Activated CD4-positive, alpha-beta T cell treated with anti-CD3 and anti-CD28 coated beads for 1 hour (primary cell): ENCODE measurements at places on chromosomes 7 and 10.

- peak; percentile 36 for DNase-seq
These were observed 138.2 kb downstream of the SVIL start for GRCh38 chr10:29496341-29497162.

DNA sequence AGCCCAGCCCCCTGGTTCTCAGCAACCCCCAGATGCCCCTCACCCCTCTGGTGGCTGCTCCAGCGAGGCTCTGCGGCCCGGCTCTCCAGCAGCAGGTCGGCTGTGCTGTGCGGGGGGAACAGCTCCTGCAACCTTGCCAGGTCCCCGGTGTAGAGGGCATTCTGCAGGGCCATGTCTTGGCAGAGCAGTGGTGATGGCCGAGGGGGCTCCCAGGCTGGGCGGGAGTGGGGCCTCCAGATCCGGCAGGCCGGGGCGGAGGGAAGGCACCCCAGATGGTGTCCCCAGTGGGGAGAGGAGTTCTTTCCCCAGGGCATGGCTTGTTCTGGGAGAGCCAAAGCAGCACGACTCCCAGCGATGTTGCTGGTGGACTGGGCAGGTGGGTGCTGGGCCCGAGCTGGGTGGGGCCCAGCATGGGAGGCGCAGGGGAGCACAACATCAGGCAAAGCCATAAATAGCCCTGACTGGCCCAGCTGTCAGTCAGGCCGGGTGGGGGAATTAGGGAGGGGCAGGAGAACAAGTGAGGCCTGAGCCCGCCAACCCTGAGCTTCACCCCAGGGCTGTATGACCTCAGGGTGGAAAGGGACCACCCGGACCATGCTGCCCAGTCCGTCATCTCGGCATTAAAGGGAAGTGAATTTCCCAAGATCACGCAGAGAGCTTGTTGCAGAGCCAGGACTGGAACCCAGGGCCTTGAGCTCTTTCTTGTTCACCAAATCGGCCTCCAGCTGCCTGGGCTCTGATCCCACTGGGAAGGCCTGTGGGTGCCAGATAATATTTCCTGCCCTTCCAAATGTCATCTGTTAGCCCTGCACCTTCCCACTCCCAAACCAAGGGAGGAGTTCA is 580 bp upstream of the ASB10 start:
- DNase-seq, result no peak

DNA sequence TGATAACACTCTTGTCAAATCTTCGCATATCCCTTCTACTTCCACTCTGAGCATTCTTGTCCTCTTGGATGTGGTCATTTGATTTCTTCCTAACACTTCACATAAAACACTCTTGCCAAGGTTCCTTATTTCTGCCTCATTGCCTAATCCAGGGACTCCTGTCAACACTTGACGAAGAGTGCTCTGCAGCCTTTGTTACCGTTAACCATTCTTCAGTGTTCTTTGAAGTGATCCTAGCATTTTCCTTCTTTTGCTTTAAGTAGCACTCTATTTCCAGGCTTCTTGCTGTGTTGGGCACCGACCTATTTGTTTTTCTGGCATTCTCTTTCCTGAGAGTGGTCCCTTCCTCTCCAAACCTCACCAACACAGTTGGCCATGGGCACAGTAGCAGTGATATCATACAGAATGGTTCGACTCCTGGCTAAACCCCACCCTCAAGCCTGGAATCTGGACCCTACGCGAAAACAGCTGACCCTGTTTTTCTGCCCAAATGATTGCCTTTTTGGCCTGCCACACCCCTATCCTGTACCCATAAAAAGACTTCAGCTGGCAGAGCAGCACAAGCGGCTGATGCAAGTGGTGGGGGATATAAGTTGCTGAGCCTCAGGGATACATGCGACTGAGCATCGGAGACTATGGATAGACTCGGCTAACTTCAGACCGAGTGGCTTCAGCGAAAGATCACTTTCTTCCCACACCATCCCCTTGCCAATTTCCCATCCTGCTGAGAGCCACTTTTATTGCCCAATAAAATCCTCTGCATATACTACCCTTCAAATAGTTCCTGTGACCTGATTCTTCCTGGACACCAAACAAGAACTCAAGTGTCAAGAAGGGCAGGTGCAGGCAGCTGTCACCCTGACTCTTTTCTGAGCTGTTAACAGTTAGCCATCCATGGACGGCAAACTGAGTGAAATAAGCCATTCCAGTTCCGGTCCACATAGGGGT is 820.6 kb downstream of the CCSER2 start:
- DNase-seq, result no peak

- no peak for DNase-seq
These were observed 36.3 kb downstream of the ARHGAP22 start for GRCh38 chr10:48568546-48568945.

- no peak for DNase-seq
These were observed 11.2 kb downstream of the MXI1 start for GRCh38 chr10:110218632-110219031.

- no peak for DNase-seq
These were observed 92.4 kb downstream of the CDH23 start for GRCh38 chr10:71489077-71489476.

DNA sequence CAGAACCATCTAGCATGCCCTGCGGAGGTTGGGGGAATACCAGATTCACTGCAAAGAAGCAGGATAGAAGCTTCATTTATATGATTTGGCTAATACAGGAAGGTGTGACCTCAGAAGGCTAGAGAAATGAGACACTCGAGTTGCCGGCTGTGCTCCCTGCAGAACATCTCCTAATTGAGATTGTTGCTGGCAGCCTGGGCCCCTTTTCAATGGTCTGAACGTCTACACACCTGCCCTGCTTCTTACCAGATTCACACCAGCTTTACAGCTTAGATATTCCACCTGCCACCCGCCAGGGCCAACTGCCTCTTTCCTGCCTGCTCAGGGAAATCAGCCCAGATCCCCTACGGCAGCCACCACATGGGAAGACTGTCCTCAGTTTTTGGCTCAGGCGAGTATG is 475.3 kb upstream of the AUTS2 start:
- no peak for DNase-seq

- no peak for DNase-seq
These were observed 132.1 kb downstream of the MACC1 start for GRCh38 chr7:20085086-20085485.

GRCh38 chr7:41628901-41629300 is 74.0 kb downstream of the INHBA start:
- no peak for DNase-seq

DNA sequence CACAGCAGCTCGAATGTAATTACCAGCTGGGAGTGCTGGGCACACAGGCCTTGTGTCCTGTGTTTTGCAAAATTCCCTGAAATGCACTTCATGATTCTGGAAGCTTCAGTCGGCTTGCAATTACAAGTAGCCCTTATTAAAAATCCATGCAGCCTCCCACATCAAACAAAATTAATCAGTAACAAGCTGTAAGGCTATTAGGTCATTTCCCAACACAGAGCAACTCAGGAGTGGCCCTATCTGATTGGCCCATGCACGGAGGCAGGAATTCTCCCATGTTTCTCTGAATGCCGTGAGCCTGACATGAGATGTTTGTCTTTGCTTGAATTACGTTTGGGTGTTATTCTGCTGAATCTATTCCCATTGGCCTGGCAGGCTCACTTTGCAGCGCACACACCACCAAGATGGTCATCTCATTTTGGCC is 36.9 kb downstream of the FOXL3 start:
- no peak for DNase-seq

GRCh38 chr7:8590791-8591190 is 157.4 kb downstream of the NXPH1 start:
- DNase-seq, result no peak

- DNase-seq, result no peak
These were observed 527.7 kb upstream of the POM121L12 start for GRCh38 chr7:52507546-52508255.

- no peak for DNase-seq
These were observed 150.9 kb downstream of the MBL2 start for GRCh38 chr10:52621635-52622079.

GRCh38 chr10:101065481-101066145 is 3.8 kb downstream of the KAZALD1 start:
- DNase-seq, result no peak

GRCh38 chr7:154442939-154443338 is 390.7 kb downstream of the DPP6 start:
- no peak for DNase-seq

- no peak for DNase-seq
These were observed 16.2 kb upstream of the AGK start for GRCh38 chr7:141534757-141535737.

DNA sequence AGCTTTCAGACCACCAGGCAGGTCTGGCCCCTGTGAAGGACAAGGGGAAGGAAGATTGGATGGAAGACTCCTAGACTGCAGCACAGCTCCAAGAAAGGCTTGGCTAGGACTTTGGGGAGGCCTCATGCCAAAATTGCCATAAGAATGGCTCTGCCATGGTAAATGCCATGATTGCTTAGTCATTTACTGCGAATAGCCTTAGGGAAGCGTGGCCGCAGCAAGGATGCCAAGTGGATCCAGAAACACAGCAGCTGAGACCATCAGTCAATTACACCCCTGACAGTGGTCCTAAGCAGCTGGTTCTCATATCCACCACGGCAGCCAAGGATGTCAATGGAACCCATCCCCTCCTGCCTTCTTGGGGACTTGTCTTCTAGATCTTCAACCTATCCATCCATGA is 88.2 kb upstream of the AUTS2 start:
- DNase-seq, result no peak

DNA sequence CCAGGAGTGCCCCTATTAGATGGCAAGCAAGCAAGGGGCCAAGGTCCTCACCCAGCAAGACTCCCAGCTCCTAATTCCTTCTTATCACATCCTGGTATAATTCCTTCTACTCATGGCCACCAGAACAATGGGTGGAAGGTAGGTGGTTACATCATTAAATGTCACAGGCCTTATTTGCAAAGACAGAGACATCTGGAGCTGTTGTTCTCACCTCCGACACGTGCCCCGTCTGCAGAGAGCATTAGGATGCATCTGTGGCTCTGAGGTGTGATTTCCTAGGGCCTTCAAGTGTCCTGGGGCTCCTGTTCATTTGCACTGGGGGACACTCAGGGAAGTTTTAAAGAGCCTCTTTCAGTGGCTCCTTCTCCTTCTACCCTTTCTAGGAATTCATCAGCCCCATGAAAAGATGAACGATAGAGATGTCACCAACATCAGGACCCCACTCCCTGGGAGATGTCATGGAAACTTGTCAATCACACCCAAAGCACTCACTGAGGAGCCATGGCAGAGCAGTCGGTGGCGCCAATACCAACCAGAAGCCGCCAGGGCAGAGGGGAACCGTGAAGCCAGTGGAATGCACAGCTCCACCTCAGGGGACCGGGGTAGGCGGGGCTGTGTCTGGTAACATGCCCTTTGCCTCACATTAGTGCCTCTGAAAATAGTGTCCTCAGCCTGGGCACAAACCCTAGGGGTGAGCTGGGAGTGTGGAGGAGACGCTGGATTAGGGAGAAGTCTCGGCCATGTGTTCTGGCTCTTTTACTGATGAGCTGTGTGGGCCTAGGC is 2.9 kb upstream of the ATP6V0E2 start:
- no peak for DNase-seq

DNA sequence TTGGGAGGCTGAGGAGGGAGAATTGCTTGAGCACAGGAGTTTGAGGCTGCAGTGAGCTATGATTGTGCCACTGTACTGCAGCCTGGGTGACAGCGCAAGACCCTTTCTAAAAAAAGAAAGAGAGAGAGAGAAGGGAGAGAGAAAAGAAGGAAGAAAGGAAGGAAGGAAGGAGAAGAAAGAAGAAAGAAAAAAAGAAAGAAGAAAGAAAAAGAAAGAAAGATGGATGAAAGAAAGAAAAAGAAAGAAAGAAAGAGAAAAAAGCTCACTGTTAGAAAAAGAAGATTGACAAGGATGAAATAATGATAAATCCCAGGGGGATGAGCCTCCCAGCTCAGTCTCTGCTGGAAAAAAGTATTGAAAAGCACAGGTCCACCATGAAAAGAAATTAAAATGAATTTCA is 22.8 kb upstream of the CARD11 start:
- DNase-seq, result no peak

- DNase-seq, result no peak
These were observed 14.8 kb downstream of the OGDH start for GRCh38 chr7:44621034-44621749.

DNA sequence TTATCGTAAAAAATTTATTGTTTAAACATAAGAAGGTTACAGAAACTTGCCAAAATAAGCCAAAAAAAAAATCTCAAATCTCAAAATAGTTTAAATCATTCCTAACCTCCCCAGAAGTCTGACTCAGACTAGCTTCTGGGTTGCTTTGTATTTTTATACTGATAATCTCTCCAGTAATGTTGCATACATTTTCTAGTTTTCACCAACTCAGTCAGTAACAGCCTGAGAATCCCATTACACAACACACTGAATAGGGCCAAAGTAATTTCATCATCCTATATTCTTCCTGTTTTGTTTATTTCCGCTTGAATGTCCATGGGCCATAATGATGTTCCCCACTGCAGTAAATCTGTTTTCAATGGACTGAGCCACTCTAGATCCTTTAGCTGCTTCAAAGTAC is 478.5 kb downstream of the GPAM start:
- no peak for DNase-seq

- DNase-seq, result no peak
These were observed 19.1 kb upstream of the KDM7A start for GRCh38 chr7:140195859-140196258.

GRCh38 chr10:32577448-32577847 is 131.5 kb downstream of the CCDC7 start:
- no peak for DNase-seq

- DNase-seq, result no peak
These were observed 118.9 kb downstream of the AKR1D1 start for GRCh38 chr7:138195151-138195571.

DNA sequence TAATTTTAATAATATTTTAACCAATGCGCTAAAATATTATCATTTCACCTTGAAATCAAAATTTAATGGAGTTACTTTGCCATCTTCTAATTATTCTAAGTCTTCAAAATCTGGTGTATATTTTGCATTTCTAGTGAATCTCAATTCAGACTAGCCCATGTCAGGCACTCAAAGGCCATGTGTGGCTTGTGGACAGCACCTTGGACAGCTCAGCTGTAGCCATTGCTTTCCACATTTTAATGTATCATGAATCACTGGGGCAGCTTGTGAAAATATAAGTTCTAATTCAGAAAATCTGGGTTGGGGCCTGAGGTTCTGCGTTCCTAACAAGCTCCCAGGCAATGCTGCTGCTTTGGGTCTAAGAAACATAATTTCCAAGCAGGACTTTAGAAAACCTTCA is 57.2 kb downstream of the MGAM2 start:
- DNase-seq, result no peak

DNA sequence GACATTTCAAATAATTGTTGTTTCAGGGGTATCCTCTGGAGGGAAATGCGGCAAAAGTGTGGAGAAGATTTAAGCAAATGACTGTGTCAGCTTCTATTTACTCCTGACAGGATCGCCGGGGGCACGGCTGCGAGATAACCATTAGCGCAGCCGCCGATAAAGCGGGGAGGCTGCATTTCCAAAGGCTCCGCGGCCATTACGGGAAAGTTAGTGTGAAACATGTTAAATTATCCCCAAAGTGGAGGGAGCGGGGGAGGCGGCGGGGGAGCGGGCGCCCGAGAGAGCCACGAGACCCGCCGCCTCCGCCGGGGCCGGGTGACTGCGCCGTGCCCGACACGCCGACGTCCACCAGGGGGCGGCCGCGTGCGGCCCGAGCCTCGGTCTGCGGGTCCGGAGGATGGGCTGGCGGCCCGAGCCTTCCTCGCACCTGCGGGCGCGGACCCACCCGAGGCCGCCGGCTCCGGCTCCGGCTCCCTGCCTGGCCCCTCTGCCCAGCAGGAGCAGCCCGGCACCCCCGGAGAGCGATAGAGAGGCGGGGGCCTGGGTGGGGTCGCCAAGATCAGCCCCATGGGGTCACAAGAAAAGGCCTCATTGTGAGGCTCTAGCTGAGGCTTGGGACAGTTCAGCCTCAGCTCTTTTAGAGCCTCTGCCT is 74.4 kb upstream of the PAX2 start:
- peak; percentile 28 for DNase-seq
